ENCODE measurements at places on chromosomes 7 and 10. TPM values are rescaled to one million over a fixed set of nuclear protein-coding genes. Genes with fewer than 3 reads are reported as not detected.

The GATA3 gene
- under 0.01 TPM for total RNA-seq

The PNLIPRP3 gene
- not detected for total RNA-seq

The PDZD7 gene
- total RNA-seq = 0.44 TPM

- DNase-seq = no peak
Measured at GRCh38 chr10:33966946-33967345, 632.5 kb upstream of the NRP1 start.

DNA sequence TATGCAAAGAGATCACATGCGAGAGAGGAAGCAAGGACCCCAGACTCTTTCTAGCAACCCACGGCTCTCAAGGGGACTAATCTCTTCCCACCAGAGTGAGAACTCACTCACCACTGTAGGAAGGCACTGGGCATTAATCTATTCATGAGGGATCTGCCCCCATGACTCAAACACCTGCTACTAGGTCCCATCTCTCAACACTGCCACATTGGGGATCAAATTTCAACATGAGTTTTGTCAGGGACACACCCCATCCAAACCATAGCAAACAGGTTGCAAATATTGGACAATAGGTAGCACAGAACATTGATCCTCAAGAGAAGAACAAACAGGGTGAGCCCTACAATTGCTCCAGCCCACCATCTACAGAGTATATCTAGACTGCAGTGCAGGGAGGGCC, 740.6 kb downstream of the LRMDA start:
- DNase-seq = no peak

DNA sequence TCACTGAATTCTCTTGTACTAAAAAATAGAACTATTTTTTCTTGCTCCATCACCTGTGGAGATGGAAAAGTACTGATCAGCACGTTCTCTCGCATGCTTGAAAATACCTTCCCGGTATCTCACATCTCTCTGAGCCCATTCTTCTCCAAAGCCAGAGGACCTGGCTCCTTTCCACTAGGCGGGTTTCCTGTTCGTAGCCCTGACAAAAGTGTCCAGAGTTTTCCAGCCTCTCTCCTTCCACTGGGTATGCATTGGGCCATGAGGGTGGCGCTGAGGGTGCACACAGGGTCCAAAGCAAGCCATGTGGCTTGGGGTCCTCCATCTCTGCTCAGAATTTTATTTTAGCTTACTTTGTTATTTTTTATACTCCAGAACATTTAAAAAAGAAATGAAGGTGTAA, 16.3 kb upstream of the SRGN start:
- peak; percentile 43 for DNase-seq

DNA sequence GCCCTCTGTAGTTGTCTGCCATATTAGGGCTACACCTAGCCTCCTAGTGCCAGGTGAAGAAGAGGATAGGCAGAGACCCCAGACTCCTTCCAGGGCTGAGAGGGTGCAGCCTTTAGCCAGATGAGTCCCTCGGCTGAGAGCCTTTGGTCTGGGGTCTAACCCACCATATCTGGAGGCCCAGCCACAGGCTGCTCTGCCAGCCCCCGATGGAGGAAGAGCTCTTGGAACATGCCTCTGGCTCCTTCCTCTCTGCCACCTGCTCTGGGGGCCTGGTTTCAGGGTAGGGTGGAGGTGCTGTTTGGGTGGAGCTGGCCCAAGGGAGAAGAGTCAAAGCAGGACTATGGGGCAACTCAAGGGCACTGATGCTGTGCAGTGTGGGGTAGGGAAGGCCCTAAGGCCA, 1.4 kb downstream of the LRRC18 start:
- no peak for DNase-seq

DNA sequence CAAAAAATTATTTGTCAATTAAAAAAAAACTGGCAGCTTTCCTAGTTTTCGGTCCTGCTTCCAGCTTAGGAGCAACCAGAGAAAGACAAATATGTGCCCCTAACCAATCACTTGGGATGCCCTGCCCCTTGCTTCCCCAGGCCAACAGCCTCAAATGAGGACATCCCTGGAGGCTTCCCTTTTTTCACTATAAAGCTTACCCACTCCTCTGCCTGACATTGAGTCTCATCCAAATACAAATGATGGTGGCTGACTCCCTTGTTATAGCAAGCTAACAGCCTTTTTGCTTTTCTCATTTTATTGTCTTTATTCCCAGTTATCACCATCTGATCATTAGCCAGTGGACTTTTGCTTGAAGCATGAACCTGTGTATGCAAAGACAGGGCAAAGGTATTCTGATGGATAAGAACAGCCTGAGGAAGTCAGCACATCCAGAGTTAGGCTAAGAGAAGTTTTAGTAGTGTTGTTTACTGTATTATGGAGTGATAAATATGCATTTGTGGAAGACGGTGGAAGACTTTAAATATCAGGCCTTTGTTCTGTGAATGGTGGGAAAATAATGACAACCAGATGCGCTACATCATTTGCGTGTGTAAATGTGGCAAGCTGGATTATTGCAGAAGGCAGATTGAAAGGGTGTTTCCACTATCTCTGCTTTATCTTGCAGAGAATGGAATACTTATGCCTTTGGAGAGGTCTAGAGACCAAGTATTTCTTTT, 1.7 kb upstream of the CCM2 start:
- no peak for DNase-seq

DNA sequence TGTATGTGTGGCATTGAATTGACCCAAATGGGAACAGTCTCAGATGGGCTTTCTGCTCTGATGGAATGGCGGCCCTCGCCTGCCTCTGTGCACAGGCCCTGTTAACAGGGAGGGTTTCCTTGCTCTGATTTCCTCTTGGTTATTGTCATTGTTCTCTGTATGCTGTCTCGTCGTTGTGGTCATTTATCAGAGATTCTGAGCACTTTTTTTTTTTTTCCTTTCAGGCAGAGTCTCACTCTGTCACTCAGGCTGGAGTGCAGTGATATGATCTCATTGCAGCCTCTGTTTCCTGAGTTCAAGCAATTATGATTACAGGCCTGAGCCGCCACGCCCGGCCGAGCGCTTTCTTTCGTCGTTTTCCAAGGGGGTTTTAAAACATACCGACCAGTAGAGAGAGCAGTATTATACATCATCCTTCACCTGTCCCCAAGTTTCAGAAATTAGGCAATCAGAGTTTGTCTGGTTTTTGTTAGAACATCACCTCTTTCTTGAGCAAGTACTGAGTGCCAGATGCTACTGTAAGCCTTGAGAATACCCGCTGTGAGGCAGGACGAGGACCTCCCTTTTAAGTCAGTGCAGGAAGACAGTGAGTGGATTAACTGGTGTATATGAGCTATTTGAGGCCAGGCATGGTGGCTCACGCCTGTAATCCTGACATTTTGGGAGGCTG, 6.5 kb downstream of the CHST12 start:
- DNase-seq = peak; percentile 78

- DNase-seq = no peak
Measured at GRCh38 chr10:116150606-116151005, 122.4 kb downstream of the GFRA1 start.

All from lung microvascular endothelial cell (primary cell).